ENCODE measurements at places on chromosomes 2 and 18.

GRCh38 chr2:101556033-101556459, 81.1 kb upstream of the RFX8 start:
- DNase-seq: no peak

DNA sequence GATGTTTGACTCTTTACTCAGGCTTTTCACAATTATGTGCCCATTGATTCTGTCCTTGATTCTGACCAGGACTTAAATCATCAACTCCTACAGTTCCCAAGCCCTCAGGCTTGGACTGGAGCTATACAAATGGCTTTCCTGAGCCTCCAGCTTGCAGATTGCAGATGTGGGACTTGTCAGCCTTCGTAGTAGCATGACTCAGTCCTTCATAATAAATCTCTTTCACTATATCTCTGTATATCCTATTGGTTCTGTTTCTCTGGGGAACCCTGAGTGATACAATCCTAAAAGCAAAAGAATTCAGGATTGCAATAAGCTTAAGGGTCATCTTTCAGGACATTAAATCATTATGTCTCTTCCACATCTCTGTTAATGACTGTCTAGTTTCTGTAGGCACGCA, 356.6 kb downstream of the RIT2 start:
- DNase-seq: no peak

DNA sequence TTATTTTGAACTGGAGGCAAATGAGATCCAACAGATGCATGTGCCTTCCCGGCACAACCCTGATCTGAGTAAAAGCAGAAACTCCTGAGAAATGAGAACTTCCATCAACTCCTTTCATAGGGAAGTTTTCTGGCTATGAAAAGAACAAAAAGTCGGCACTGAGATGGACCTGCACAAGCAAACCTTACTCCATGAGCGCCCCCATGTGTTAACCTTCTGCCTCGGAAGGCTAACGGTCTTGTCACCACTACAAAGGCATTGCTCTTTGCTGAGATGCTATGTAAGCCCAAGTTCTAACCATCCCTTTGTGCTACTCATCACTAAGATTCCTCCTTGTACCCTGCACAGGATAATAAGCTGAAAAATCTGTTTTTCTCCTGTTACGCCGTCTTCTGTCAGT, 57.3 kb upstream of the SULT1C3 start:
- DNase-seq: no peak

GRCh38 chr18:37156330-37156942, 327.5 kb downstream of the KIAA1328 start:
- no peak for DNase-seq

GRCh38 chr18:25517881-25518715, 166.1 kb upstream of the ZNF521 start:
- DNase-seq: no peak

GRCh38 chr2:68059784-68060525, 2.8 kb downstream of the C1D start:
- no peak for DNase-seq

GRCh38 chr18:75109319-75109691, 99.6 kb downstream of the PTGR3 start:
- DNase-seq: no peak

Measured in NCI-H526 treated with DMSO at 0.1 percent for 48 hours (cell line).